ENCODE measurements at places on chromosomes 3 and 15. TPM values are rescaled to one million over a fixed set of nuclear protein-coding genes. Genes with fewer than 3 reads are reported as not detected.

Gene RASSF1
- total RNA-seq, result 23.0 TPM

Gene EPHA3
- total RNA-seq, result 7.7 TPM

Gene USP13
- 5.6 TPM for total RNA-seq

Gene NPRL2
- 17.4 TPM for total RNA-seq

Gene FBXW12
- total RNA-seq, result 6.0 TPM

Gene RHCG
- 0.92 TPM for total RNA-seq

Gene TUSC7
- not detected for total RNA-seq

Gene CTDSPL2
- total RNA-seq, result 15.3 TPM

GRCh38 chr3:55402886-55403609 is 84.1 kb downstream of the WNT5A start:
- peak; percentile 24 for DNase-seq

DNA sequence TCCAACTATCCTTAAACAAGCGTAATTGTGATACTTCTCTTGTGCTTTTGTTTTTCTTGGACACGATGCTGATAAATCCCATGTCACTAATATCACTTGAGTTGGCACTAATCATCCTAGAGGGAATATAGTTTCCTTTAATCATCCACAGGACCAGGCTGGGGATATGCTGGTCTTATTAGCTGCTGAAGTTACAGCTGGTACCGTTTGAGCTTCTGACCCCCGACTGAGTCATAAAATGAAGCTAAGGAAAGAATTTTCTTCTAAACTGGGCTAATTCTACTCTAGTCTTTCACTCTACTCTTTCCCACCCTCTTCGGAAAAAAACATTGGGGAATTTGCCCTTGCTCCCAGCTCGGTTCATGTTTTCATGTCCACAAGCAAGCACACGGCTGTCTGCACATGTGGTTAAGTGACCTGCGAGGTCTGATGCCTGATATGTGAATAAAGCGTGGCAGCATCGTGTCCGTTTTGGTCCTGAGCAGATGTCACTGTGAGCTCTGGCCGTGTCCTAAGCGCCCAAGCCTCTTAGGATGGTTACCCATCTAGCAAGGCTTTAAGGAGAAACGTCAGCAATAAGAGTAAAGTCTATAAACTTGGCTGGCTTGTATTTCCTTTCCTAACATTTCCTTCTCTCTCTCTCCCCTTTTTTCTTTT is 223.7 kb downstream of the ITPR1 start:
- no peak for DNase-seq

DNA sequence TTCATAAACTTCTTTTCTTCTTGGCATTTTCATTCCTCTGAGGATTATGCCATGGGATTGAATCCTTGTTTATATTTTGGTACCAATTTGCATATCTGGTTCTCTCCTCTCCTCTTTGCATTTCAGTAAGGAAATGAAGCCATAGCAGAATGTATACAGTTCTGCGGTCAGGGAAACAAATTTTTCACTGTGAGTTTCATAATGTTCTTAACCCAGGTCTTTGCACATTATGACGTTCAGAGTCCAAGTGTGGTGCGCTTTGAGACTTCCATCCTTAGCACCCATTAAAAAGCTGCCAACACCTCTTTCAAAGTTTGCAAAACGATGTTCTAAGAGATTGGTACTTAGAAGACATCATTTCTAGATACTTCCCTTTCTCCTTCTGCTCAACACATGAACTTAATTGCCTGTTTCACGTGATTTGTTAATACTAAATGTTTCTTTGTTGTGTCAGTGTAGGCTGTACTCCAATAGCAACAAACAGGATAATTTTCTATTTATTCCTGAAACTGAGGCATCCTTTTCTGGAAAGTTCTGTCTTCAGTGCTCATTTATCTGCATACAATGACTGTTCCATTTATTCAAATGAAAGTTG is 953.1 kb upstream of the NR2F2 start:
- no peak for DNase-seq

GRCh38 chr3:71428841-71429596 is 154.5 kb downstream of the FOXP1 start:
- no peak for DNase-seq

DNA sequence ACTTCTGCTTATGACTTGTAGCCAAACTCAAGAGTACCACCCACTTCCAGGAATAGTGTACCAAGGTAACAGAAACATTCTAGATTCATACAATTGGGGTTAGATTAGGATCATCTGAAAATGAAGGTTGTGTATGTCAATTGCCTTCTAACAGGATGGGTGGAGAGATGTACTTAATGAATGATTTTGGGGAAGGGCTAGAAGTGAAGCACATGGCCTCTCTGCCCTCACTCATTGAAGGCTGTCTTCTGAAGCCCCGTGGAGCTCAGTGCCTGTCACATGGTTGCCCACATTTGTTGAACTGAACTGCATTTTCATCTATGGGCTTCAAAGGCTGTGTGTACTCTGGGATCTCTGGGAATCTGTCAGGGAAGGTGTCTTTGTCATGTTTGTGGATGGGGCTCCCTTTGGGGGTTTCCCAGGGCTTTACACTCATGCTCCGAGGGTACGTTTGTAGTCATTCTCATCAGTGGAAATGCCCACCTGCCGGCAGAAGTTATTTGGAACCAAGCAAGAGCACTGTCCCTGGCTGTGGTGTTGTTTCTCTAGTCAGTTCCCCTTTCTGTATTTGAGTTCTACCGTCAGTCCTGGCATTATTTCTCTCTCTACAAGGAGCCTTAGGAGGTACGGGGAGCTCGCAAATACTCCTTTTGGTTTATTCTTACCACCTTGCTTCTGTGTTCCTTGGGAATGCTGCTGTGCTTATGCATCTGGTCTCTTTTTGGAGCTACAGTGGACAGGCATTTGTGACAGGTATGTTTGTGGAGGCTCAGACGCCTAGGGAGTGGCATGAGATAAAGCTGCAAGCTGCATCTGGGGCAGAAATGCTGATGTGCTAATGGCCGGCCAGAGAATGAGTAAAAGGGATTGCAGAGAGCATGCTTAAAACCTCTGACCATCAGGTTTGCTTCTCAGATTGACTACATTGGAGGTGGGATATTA is 22.4 kb downstream of the CD86 start:
- DNase-seq, result no peak

GRCh38 chr3:69868841-69869420 is 129.7 kb downstream of the MITF start:
- no peak for DNase-seq

DNA sequence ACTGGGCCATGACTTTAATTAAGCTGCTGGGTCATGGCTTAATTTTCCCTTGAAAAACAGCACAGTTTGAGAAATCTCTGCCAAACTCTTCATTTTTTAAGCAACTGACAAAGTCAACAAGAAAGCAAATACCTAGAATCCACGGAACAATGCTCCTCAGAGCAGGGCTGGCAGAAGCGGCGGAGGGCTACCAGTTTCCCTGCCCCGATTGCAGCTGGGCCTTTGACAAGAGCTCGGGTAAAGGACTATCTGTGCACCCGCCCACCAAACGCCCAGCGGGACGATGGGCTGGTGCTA is 1.2 kb downstream of the GOLIM4 start:
- DNase-seq, result no peak

GRCh38 chr3:155519078-155519477 is 225.6 kb upstream of the STRIT1 start:
- DNase-seq, result no peak

- no peak for DNase-seq
These were observed 49.9 kb downstream of the CASR start for GRCh38 chr3:122233101-122233952.

DNA sequence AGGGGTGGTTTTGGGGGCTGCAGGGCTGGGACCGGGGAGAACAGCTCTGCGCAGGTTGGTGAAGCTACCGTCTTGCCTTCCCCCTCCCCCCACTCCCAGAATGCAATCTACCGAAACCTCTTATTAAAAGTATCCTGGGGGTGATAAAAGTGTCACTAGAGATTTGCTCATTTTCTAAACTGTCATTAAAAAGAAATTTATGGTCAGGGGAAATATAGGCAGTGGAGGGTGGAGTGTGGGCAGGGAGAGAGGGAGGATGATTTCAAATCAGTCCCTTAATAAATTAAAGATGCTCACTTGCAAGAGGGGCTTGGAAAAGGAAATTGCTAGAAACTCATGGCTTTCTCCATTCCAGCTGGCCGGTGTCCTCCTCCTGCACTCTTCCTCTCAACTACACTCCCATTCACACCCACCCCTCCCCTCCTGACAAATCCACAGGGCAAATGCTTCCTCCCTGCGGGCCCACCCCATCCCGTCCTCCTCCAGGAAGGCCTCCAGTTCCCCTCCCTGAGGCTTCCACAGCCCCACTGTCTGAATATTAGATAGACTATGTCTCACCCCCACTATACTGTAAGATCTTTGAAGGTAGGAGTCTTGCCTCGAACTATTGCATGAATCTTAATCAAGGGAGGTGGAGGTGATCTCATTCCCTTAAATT is 83.9 kb downstream of the TLE3 start:
- DNase-seq, result no peak

DNA sequence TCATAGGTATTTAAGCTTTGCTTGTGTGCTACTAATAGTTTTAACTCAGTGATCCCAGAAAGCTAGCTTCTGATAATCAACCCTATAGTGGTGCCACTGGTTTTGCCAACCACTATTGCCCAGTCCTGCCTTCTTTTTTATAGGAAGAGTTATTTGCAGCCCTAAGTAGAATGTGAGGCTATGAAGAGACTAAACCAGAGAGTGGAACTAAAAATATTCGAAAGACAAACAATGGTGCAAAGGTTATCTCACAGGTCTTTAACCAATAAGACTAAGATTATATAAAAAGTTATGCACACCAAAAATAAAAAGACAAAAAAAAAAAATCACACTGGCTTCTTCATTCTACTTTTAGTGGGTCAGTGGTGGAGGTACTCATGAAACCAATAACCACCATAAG is 85.6 kb downstream of the NBEAL2 start:
- no peak for DNase-seq

DNA sequence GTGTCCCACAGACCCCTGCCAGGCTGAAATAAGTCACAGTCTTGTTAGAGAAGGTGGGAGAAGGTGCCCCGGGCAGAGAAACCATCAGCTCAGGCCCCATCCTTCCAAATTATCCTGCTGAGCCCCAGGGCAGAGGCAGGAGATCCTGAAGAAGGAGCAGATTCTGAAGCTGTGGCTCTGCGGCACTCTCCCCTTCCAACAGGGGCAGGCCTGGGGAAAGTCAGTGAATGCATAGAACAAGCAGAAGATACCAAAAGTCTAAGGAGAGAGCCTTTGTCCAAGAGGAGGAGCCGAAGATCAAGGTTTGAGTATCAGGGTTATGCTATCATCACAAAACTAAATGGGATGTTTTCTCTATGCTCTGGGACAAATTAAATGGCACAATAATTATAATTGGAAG is 249.3 kb downstream of the XXYLT1 start:
- no peak for DNase-seq

- DNase-seq, result no peak
These were observed 62.2 kb downstream of the TIGIT start for GRCh38 chr3:114356066-114356465.

- DNase-seq, result no peak
These were observed 190.1 kb downstream of the FAM43A start for GRCh38 chr3:194875581-194876402.

DNA sequence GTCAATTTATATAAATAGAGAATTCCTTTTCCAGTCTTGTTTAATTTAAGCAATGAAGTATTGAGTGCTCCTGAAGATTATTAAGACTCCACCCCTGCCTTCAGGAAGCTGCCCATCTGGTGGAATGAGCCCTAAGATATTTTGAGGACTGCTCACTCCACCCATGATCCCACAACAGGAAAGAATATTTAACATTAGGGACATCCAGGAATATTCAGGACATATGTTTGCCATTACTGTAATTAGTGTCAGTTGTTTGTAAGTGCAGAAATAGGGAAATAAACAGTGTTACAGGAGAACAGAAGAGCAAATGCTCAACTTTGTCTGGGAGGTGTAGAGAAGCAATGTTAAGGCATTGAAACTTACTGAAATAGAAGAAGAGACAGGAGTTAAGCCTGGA is 375.0 kb downstream of the ROBO2 start:
- no peak for DNase-seq
